ENCODE measurements at places on chromosomes 12 and 14. TPM values are rescaled to one million over a fixed set of nuclear protein-coding genes. Genes with fewer than 3 reads are reported as not detected.

DNA sequence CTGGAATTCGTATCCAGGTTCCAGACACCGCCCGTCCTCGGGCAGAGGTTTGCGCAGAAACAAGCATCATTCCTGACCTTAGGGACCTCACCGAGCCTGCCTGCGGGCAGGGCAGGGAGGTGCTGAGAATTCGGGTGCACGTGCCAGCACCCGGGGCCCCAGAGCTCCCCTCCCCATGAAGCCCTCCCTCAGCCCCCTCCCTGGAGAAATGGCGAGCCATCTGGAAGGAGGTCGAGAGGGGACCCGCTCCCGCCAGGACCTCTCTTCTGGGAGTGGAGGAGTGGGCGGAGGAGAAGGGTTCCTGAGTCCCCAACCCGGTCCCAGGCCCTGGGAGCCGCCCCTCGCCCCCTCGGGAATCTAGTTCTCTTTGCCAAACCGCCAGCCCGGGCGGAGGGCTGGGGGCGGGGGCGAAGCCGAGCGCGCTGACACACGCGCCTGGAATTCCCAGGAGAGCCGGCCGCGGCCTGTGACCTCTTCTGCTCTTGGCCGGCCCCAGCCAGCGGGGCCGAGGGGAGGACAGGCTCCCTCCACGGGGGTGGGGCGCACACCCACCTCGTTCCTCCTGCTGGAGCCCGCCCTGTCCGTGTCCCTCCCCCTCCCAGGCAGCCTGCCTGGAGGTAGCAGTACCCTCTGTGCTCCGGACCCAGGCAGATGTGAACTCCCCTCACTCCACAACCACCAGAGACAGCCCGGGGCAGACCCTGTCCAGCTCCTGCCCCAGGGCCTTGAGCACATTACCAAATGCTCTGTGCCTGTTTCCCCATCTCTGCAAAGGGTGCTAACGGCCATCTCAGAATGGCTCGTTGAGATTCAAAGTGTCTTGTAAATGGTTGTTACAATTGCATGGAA, 23.0 kb upstream of the GPR132 start:
- peak; percentile 15 for DNase-seq

DNA sequence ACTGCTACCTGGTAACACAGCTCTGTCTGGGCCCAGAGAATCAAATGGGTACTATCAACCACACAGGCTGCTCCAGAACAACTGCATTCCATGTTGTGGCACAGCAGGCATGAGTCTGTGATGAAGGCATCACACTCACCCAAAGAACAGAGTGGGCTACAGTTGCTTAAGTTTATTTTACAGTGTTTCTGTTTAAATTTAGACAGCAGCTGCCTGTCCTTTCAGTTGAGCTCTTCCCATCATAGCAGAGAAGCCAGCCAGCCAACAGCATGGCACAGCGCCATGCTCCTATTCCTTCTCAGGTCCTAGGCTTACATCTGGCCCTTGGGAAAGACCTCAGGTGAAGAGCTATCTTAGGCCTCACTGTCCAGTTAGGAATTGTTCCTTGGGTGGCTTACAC, 147.0 kb upstream of the FRMD6 start:
- no peak for DNase-seq

Gene CNTN1
- total RNA-seq, result not detected

- DNase-seq, result peak; percentile 24
Observed at GRCh38 chr14:35403114-35403602, 1.4 kb downstream of the NFKBIA start.

DNA sequence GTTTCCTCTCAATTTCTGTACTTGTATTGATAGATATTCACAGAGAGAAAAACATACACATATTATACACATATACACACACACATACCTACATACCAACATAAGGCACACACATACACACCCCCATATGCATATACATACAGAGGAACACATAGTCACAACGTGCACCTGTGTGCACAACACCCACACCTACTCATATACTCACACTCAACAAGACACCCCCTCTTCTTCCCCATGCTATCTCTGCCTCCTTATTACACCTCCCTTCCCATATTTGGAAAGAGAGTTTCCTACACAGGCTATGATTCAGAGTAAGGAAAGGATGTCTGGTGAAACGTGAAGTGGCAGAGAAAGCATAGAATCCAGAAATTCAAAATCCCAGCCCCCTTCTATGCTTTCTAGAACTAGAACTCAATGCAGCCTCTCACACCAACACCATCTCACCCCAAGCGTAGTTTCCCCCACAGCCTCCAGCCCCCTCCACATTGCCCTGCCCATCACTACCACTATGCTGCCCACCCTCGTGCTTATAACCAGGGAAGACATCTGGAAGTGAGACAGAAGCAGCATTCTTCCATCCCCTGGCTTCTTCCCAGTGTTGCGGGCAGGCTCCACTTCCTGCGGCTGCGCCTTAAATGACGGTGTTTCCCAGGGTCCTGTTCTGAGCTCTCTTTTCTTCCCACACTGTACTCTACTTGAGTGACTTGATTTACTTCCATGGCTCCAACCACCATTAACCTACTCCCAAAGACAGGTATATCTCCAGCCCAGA, 2.4 kb downstream of the RNASE8 start:
- no peak for DNase-seq

DNA sequence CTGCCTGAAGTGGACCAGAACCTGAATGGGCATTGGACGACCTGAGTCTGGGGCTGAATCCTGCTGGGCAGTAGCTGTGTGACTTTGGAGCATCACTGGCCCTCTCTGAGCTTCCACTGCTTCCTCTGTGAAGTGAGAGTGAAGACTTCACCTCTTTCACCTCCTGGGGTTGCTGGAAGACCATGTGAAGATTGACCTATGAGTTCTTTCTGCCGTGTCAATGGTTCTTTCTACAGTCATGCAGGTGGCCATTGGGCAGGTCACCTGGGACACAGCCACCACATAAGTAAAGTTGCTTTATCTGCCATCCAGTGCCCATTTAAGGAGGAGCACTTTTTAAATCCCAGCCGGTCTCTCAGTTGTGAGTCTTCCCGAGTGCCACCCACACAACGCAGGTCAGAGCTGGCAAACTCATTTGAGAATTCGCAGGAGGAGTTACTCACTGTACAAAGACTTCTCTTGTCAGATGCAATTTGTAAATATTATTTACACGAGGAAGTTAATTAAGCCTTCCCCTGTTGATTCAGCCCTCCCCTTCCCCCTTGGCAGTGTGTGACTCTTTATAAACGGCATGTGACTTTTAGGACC, 74.8 kb upstream of the TCL1B start:
- DNase-seq, result no peak

- no peak for DNase-seq
Observed at GRCh38 chr14:59688224-59689170, 111.9 kb upstream of the CCDC175 start.

Gene KCNH5
- total RNA-seq, result not detected

DNA sequence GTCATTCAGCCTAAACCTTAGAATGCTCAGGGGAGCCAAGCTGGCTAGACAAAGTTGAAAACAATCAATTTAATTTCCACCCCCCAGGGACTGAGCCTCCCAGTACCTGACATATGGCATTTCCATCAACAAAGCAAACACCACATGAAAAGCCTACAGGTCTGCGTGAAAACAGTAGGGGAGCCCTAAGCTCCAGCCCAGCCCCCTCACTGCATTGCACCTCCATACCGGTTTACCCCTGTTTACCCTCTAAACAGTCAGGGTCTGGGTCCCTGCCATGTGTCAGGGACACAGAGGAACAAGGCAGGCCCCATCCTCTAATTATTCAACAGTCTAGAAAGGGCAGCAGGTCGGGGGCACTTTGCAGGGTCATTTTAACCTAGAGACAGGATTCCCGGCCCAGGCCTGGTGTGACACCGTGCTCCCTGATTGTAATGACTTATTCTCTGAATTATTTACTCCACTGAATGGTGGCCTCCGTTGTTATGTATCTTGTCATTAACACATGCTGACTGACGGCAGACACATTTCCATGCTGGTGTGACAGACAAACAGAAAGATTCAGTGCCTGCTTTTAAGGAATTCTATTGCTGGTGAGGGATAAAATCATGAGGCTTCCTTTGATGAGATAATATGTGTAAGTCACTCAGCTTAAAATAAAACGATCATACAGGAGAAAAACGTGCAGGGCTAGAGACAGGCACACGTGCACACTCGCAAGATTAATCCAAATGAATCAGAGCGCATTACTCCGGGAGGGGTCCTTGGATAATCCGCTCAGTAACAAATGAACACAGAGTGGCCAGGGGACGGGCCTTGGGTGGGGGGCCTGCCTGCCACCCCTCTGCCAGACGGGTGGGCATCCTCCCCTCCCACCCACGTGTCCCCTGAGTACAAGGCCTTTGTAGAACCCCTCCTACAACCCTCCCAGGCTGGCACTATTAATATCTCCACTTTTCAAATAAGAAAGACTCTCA, 23.2 kb downstream of the CCDC88C start:
- DNase-seq, result no peak

DNA sequence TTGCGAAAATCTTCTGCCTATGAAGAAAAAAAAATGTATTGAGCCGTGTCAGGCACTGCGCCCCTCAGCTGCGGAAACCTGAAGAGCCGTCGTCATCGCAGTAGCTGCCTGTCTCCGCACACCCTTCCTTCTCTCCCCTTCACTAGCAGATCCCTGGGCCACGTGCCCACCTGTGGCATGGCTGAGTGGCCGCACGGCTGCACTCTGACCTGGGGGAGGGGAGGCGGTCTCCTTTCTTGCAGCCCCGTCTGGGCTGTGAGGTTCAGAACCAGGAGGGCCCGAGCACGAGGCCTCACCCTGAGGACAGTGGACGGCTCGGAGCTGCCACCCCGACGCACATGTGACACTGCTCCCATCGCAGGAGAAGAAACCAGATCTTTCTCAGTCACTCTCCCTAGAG, 24.9 kb downstream of the PGAM5 start:
- no peak for DNase-seq

Gene SSTR1
- not detected for total RNA-seq

- no peak for DNase-seq
Observed at GRCh38 chr12:39499296-39499695, 56.4 kb upstream of the KIF21A start.

GRCh38 chr14:79395061-79395460, 816.2 kb downstream of the DIO2 start:
- DNase-seq, result no peak

- no peak for DNase-seq
Observed at GRCh38 chr12:388541-389141, 479 bp downstream of the KDM5A start.

Gene APOF
- total RNA-seq, result not detected

Gene GPN3
- 17.0 TPM for total RNA-seq

GRCh38 chr12:92785563-92785950, 82.8 kb downstream of the PLEKHG7 start:
- DNase-seq, result no peak

DNA sequence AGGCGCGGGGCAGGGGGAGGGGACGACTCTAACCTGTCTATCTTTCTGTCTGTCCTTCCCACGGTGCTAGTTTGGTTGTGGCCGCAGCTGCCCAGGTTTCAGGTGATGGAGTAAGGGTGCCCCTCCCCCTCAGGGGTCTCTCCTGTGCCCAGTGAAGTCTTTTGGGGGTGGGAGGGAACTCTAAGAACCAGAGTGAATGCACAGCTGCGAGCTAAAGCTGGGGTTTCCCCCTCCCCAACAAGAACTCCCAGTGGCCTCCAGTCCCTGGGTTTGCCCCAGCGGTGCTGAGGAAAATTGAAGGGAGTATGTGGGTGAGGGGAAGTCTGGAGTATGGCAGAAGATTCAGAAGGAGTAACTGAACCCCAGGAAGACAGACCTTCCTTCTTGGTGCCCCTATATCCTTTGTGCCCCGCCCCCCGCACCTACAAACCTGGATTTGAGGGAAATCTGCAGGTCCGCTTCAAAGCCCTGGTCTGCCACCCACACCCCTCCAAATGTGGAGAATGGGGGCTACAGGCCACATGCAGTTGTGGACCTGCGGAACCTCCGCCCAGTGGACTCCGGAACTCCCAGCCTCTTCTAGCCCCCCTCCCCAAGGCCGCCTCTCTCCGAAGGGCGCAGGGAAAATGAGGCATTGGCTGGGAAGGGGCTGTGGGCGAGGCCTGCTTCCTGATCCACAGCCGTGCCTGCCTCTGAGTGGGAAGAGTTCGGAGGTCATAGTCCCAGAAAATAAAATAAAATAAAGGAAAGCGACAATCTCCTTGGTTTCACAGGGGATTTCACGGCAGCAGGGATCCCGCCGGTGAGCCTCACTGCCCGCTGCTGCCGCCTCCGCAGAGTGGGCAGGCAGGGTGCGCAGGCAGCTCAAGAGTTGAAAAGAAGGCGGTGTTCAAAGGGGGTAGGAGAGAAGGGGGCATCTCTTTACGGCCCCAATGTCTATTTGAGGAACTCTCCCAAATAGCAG, 3.4 kb upstream of the HOXC9 start:
- no peak for DNase-seq

GRCh38 chr12:70443062-70443673, 77.1 kb downstream of the KCNMB4 start:
- DNase-seq, result no peak

Gene RERGL
- total RNA-seq, result not detected

Gene KRT2
- not detected for total RNA-seq

Measured in activated B cell treated with CpG ODN at 0.5 μM for 24 hours (primary cell).